ENCODE measurements at places on chromosomes 16 and 17. TPM values are rescaled to one million over a fixed set of nuclear protein-coding genes. Genes with fewer than 3 reads are reported as not detected.

Gene ADAP2
- total RNA-seq, result 0.86 TPM

Gene CLEC3A
- not detected for total RNA-seq

Gene NAA60
- 31.4 TPM for total RNA-seq

Gene EVPLL
- not detected for total RNA-seq

Gene SLFN14
- total RNA-seq, result 0.07 TPM

Gene NPIPB9
- total RNA-seq, result 3.6 TPM

Gene KRT40
- total RNA-seq, result not detected

Gene COPZ2
- total RNA-seq, result 4.4 TPM

DNA sequence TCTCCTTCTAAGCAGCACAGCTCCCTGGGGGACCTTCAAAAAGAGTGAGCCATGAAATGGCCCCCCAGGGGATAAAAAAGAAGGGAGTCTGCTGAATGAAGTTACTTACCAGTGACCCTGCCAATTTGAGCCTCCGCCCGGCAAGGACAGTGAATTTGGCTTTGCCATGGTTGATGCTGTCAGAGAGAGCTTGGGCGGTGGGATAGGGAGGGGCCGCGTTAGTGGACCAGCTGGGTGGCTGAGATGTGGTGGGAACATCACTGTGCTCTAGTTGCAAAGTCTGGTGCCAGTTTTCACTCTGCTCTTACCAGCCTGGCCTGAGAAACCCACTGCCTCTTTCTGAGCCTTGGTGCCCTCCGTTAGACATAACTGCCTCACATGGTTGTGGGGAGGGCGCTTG, 114.6 kb downstream of the MRM1 start:
- H3K27me3 ChIP-seq, result peaks cover 12% of the 10 kb centered on the region
- no peak overlapping the region for H3K27ac ChIP-seq
- no peak for DNase-seq
- no peak overlapping the region for H3K4me3 ChIP-seq

- no peak overlapping the region for H3K4me3 ChIP-seq
- H3K27ac ChIP-seq, result no peak overlapping the region
- no peaks in the 10 kb centered on the region for H3K36me3 ChIP-seq
- no peaks in the 10 kb centered on the region for H3K27me3 ChIP-seq
These were observed 281.7 kb downstream of the GRIN2A start for GRCh38 chr16:9900576-9900975.

GRCh38 chr16:29734786-29735185, 11.0 kb downstream of the C16orf54 start:
- H3K4me1 ChIP-seq, result peaks cover 47% of the 10 kb centered on the region
- H3K27ac ChIP-seq, result no peak overlapping the region
- H3K27me3 ChIP-seq, result peaks cover 4% of the 10 kb centered on the region
- peaks cover 13% of the 10 kb centered on the region for H3K36me3 ChIP-seq

GRCh38 chr17:38454532-38454931, 26.3 kb downstream of the ARHGAP23 start:
- H3K4me1 ChIP-seq, result peaks cover 5% of the 10 kb centered on the region
- H3K27me3 ChIP-seq, result peaks cover 46% of the 10 kb centered on the region
- no peak overlapping the region for H3K4me3 ChIP-seq
- no peak overlapping the region for H3K27ac ChIP-seq
- no peak for DNase-seq

DNA sequence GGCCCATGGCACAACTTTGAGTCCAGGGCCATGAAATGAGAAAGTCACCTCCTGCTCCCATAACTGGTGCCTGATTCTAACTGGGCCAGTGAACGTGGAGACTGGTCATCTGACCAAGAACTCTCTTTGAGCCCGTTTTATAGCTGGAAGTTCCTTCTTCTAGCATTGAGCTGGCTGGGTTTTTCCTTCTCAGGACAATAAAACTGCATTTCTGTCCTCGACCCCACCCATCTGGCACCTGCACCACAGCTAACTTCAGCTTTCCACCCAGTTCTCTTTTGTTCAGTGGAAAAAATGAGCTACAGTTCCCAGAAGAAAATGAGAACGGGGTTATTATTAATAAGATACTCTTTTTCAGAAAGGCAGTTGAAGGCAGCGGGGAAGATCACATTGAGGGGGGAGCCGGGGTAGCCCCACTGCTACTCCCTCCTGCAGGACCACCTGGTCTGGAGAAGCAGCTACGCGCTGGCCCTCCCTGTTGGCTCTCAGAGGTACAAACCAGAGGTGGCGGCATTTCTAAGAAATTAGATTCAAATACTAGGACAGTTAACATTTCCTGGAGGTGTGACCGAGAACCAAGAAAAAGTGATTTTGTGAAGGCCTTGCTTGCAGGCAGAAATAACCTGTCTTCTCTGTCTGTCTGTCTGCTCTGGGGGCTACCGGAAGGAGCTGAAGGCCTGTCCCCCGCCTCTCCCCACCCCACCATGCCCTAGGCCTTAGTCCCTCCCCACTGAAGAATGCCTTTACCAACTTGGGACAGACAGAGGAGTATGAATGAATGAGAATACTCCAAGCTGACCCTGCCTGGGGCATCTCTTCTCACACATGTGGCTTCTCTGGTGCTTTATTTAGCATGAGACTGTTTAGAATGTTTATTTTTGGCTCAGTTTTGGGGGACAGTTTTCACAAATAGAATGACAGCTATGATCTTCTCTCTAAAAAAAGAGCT, 123.9 kb downstream of the XYLT1 start:
- H3K27me3 ChIP-seq, result no peaks in the 10 kb centered on the region
- peak; percentile 83 for DNase-seq
- H3K27ac ChIP-seq, result peak overlapping the region; percentile 99
- peaks cover 74% of the 10 kb centered on the region for H3K4me1 ChIP-seq
- peak overlapping the region; percentile 69 for H3K4me3 ChIP-seq
- H3K36me3 ChIP-seq, result peaks cover 19% of the 10 kb centered on the region

- peaks cover 36% of the 10 kb centered on the region for H3K36me3 ChIP-seq
- DNase-seq, result no peak
- H3K27me3 ChIP-seq, result no peaks in the 10 kb centered on the region
These were observed 39.7 kb downstream of the USP10 start for GRCh38 chr16:84739349-84740124.

DNA sequence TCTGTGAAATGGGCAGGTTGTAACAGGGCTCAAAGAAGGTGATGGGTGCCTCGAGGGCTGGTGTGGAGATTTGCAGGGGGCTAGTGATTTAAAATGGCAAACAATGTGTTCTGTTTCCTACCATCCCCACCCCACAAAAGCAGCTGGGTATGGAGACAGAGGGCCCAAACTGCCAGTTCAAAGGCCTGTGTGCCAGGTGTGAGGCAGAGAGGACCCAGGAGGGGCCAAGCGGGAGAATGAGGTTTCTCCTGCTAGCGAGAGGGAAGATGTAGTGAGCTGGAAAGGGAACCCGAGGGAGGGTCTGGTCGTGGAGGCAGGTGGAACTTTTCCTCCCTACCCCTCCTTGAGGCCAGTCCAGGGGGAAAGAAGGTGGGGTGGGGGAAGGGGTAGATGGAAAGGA, 39.4 kb downstream of the LAT start:
- peak overlapping the region; percentile 62 for H3K27ac ChIP-seq
- H3K27me3 ChIP-seq, result no peaks in the 10 kb centered on the region
- peak overlapping the region; percentile 1 for H3K4me3 ChIP-seq
- peaks cover 1% of the 10 kb centered on the region for H3K36me3 ChIP-seq
- H3K4me1 ChIP-seq, result peaks cover 52% of the 10 kb centered on the region
